T-helper 1 cell (primary cell): ENCODE measurements at places on chromosomes 16 and 17.

DNA sequence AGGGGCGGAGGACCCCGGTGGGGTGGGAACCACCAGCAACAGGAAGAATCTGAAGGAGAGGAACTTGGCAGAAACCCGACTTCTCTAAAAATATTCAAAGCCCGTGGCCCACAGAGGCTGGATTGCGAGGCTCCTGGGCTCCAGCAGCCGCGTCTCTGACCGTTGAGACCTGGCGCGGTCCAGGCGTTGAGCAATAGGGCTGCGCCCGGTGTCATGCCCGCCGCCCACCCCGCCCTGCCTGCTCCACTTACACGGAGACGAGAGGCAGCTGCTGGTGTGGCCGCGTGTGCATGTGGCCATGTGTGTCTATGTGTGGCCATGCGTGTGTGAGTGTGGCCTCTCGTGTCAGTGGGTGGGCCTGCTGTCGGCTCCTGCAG, 83.6 kb downstream of the IRF8 start:
- no peak for DNase-seq

GRCh38 chr16:1909561-1910231, 8.5 kb downstream of the HS3ST6 start:
- DNase-seq: no peak

DNA sequence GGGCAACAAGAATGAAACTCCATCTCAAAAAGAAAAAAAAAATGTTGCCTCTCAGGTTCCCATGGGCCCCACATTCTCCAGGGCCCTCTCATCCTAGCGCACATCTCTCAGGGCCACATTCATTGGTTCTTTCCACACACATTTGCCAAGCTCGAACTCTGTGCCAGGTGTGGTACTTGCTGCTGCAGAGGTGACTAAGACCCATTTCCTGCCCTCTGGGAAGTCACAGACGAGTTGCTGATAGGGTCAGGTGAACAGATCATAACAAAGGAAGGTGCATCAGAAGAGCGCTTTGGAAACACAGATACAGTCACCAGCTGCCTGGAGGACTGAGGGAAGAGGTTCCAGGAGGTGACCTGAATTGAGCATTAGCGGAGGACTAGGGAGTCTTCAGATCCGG, 1.0 kb downstream of the GSDMA start:
- no peak for DNase-seq

GRCh38 chr16:4947722-4948503, 10.2 kb upstream of the SEC14L5 start:
- DNase-seq: no peak

- DNase-seq: no peak
Observed at GRCh38 chr16:13378151-13378550, 476.8 kb downstream of the SHISA9 start.

DNA sequence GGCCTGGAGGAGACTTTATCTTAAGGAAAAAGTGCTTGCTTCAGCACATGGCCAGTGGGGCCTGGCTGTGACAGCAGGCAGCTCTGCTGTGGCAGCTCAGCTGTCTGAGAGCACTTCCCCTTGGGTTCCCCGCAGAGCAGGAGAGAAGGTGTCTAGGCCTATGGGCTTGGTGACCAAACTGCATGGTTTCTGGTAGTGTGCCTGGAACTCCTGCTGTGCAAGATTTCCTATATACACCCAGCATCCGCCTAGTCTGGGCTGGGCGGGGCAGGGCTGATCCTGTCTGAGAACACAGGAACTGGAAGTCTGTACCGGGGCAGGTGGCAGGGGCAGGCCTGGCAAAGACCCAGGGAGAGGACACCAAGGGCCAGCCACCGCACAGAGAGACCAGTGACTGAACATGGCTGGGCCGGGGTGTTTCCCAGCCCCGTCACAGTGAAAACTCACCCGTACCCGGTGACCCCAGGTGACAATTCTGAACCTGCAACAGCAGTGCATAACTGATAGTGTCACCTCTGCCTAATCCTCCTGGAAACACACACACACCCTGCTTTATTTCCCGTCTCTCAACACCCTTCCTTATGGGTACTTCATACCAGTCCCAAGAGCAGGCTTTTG, 39.3 kb downstream of the CHD9 start:
- peak; percentile 25 for DNase-seq

- no peak for DNase-seq
Observed at GRCh38 chr16:59154295-59154694, 420.2 kb upstream of the GOT2 start.

GRCh38 chr17:61467416-61468262, 15.4 kb downstream of the TBX4 start:
- no peak for DNase-seq

DNA sequence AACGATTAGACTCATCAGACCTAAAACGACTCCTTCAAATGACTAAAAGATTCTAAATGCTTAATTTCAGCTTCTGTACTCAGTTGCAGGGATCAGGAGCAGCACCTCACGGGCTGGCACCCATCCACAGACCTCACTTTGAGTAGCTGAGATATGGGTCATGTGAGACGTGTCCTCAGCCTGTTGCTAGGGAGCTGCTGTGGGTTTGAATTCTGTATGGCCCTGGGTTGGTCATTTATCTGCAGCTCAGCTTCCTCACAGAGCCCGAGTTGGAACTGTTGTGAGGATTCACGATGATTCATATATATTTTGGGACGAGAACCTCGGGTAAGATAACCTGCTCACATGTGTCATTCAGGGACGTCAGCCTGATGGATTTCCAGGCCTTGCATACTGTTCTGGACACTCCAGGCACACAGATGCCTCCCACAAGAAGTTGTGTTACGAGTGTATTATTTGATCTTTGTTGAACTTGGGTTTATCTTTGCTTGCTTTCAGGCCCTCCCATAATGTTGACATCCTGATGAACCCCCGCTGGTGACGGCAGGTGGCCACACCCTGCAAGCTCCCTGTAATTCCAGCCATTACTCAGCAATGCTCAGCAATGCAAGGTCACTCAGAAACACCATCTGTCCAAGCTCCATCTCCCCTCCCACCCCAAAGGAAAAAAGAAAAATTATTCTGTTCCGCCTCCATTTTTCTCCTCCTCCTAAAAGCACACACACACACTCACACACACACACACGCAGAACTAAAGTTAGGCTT, 137.6 kb downstream of the RBFOX3 start:
- DNase-seq: no peak

- DNase-seq: no peak
Observed at GRCh38 chr17:47654991-47655390, 5.3 kb downstream of the KPNB1 start.

- DNase-seq: peak; percentile 62
Observed at GRCh38 chr17:49180303-49180702, 30.1 kb downstream of the GNGT2 start.

DNA sequence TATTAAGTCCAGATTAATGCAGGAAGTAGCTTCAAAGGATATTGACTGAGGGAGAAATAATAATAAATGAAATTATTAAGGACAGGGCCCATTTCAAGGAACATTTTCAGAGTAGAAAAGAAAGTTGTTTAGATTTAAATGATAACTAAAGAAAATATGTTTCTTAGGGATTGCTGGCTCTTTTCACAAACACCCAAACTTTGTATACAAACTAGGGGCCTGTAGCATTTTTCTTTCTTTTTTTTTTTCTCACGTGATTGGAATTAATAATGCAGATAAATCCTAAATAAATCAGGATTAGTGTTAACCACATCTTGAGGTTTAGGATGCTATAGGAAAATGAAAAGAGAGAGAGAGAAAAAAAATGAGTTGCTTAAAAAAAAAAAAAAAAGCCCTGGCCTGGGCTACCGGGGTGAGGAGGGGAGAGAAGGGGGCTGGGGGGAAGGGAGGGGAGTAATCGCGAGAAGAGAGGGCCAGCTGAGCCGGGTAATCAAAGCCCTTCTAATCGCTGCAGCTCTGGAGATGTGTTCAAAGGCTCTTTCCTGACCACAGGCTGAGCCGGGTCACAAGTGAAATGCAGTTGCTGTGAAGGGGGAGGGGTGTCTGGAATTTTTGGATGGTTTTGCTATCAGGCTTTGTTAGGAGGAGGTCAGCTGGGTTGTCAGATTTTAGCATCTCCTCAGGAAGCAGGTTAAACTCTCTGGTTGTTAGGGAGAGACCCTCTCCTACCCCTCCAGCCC, 104.6 kb upstream of the ZFHX3 start:
- no peak for DNase-seq

GRCh38 chr17:1108765-1109605, 70.8 kb downstream of the ABR start:
- peak; percentile 41 for DNase-seq

- DNase-seq: no peak
Observed at GRCh38 chr16:55737966-55738365, 82.2 kb downstream of the SLC6A2 start.

DNA sequence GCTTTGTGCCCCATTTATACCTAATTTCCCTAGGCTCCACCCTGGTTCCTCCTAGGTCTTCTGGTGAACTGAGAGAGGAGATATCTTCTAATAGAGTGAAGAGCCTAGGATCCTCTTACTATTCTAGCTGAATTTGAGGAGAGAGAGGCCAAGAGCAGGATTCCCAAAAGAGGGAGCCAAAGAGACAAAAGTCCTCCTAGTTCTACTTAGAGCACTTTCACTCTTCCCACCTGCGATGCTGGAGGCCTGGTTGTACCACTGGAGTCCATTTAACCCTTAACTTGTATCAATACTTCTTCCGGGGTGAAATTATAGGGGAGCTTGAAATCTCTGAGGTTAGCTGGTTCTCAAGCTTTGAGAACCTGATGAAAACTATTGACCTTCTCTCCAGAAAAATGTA, 3.4 kb upstream of the SSH2 start:
- no peak for DNase-seq

GRCh38 chr17:41360296-41360995, 9.2 kb downstream of the KRT33B start:
- DNase-seq: no peak

- no peak for DNase-seq
Observed at GRCh38 chr17:63741143-63741407, 524 bp downstream of the STRADA start.

DNA sequence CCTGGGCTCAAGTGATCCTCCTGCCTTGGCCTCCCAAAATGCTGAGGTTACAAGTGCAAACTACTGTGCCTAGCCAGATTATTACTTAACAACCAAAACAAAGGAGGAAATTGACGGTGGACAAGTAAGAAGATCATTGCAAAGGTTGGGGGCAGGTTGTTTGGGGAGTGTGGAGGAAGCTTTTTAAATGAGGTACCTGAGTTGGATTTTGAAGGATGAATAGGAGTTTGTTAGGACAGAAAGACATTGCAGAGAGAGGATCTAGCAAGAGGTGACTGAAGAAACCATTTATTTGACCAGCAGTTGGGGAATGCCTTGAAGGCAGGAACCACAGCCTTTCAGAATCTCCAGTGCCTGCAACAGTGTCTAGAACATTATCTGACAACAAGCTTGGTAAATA, 51.3 kb downstream of the ABCC1 start:
- no peak for DNase-seq

GRCh38 chr16:87936375-87937230, at the start of gene CA5A:
CA5A (minus strand) TSS chr16:87936529; CDS start chr16:87936450, 79 bp downstream.
- DNase-seq: no peak

DNA sequence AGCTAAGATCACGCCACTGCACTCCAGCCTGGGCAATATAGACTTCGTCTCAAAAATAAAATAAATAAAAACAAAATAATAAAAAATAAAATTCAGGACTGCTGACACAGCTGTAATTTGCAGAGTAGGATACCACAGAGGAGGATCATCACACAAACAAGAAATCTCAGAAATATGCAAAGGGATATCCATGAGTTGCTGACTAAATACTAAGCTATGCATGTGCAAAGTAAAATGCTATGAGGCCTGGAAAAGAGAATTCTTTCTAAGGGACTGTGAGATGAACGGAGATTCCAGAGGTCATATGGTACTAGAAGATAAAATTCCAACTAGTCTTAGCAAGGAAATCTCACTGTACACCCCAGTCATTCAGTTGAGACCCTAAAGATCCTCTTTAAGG, 74.8 kb downstream of the SLC39A11 start:
- DNase-seq: no peak

DNA sequence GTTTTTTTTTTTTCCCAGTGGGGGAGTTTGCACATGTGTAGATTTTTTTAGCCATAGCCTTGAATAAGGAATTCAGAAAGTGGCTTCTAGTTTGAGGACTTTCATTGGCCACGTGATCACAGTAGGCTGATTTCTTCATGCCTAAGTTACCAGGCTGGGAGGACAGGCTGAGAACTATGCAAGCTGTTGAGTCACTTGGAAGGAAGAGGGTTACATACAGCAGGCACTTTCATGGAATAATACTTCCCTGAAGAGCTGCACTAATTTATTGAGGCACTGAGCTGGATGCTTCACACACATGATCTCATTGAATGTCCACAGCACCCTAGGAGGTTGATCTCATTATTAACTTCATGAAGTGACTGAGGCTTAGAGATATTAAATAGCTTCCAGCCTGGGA, 22.8 kb downstream of the PRKCB start:
- no peak for DNase-seq

DNA sequence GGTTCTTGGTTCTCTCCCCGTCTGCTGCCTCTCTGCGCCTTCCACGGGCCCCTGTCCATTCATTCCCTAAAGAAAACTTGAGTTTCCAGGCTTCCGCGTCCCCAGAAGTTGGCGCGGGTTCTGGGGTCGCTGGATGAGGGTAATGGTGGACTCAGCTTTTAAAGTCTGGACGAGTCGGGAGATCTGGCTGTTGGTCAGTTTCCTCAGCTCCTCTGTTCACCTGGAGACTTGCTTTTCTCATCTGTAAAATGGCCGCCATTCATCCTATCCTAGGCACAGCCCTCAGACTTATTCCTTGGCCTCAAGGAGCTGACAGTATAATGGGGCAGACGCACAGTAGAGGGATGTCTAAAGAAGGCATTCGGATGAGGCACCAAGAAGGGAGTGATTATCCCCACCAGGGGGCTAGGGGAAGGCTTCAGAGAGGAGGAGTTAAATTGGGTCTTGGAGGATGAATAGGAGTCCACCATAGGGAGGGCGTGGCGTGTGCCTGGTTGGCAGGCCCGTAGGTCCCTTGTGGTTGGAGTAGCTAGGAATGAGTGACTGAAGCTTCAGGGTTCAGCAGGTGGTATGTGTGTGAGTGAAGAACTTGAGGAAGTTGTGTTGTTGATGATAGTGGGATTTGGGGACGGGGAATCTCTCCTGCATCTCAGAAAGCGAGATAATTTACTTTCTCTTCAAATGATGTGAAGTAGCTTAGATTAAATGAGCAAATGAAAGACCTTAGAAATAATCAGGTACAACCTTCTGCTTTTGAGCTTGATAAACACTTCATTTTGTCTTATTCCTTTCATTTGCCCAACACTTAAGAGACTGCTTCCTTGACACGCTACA, 652 bp downstream of the VPS35L start:
- no peak for DNase-seq

GRCh38 chr17:19702217-19702641, 14.2 kb downstream of the SLC47A2 start:
- DNase-seq: no peak

GRCh38 chr17:45751466-45751865, 32.7 kb upstream of the CRHR1 start:
- no peak for DNase-seq

- no peak for DNase-seq
Observed at GRCh38 chr17:82118815-82119380, 20.9 kb upstream of the FASN start.

GRCh38 chr16:65895906-65896305, 470.6 kb upstream of the CDH5 start:
- DNase-seq: no peak

DNA sequence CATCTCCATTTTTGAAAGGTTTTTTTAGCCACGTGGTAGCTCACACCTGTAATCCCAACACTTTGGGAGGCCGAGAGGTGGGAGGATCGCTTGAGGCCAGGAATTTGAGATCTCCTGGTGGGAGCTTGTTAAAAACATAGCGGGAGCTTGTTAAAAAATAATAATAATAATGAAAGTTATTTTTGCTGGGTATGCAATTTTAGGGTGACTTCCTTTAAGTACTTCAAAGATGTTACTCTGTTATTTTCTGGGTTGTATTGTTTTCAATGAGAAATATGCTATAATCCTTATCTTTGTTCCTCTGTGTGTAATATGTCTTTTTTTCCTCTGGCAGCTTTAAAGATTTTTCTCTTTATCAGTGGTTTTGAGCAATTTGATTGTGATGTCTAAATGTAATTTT, 48.1 kb downstream of the NLK start:
- DNase-seq: no peak
